ENCODE measurements at places on chromosomes 2 and 18.

DNA sequence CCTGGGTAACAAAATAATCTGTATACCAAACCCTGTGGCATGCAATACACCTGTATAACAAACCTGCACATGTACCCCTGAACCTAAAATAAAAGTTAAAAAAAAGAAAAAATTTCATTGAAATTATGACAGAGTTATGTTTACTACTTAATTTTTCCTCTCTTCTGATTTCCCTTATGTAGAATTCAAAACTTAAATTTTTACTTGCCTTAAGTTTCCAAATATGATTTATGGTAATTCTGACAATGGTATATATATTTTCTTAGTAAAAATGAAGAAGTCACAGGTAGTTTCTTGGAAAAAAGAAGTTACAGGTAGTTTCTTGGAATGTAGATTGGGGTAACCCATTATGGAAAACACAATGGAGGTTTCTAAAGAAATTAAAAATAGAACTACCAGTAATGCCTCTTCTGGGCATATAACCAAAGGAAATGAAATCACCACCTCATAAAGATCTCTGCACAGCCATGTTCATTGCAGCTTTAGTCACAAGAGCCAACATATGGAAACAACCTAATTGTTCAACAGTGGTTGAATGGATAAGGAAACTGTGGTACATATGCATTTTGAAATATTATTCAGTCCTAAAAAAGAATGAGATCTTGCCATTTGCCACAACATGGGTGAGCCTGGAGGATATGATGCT lies 164.9 kb downstream of the BABAM2 start:
- DNase-seq: no peak

DNA sequence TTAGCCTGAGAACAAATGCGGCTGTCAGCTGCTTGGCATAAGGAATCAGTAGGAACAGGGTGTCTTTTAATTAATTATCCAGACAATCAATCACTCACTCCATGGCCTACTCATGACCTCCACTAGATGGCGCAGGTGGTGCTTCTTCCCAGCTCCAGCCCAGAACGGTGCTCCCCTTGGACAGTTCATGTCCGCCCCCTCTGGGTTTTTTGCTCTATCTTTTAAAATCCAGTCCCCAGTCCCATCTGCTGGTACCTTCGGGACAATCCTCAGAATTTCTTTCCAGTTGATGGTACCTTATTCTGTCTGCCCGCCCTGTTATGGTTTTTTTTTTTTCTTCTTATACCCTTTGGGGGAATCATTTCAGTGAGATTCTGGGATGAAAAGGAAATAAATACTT lies 99.8 kb downstream of the CACNB4 start:
- peak; percentile 68 for DNase-seq

DNA sequence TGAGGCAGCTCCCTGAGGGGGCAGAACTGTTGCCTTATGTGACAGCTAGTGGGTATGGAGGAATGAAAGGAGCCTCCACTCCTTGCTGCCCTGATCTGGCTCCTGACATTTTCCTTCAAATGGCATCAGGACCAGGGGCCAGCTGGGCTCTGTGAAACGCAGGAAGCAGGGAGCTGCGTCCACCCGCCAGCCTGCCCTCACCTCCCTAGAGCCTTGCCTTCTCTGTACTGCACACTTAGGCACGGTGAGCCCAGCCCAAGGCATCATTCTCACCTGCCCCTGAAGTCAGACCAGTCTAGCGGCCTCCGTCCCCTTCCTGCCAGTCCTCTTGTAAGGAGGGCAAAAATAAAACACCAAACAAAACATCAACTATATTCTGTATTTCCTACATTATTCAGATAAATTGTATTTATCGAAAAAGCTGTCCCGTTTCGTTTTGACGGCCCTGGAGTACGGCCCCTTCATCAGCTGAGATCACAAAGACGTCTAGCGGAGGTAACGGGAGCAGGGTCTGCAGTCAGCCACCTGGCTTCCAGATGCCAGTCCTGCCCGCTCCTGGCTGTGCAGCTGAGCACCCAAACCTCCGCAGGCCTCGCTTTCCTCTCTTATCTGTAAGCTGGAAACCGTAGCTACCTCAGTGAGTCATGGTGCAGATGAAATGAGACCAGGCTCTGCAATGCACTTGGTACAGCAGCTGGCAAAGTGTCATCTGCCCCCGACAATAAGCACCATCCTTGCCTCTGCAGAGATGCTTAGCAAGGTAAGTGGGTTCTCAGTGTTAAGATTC lies 6.9 kb upstream of the CTDP1 start:
- DNase-seq: no peak

DNA sequence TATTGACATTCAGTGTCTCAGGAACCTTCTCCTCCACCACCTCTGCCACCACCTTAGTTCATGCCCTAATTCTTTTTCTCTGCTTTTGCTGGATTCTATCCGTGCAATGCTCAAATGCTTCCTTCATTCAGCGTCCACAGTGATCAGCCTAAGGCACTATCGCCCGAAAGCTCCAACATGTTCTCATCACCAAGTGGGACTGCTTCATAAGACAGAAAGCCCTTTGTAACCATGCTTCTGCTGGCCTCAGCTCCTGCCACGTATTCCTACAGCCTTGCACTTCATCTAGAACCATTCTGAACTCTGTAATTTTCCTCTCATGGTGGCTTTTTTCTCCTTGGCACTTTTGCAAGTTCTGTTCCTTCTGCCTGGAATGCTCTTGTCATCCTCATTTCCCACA lies 222.9 kb downstream of the HNMT start:
- no peak for DNase-seq
